ENCODE measurements at places on chromosomes 3 and 15.

DNA sequence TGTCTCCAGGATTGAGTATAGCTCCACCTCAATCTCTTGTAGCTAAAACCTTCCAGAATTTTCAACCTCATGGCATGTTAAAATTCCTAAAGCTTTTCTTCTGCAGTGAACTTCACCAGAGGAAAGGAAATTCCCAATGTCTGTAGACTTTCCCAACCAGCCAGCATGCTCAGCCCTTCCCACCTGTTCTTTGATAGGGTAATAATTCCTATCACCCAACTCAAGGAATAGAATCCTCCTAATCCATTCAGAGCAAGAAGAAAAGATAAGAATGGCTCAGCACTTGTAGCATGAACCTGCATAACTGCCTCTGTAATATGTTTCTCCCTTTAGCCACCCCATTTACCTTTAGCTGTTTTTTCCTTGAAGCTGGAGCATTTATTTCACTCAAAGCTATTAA, 301.8 kb upstream of the GADL1 start:
- no peak for DNase-seq

GRCh38 chr15:97691799-97692198, 268.7 kb upstream of the ARRDC4 start:
- no peak for DNase-seq

- DNase-seq: no peak
Measured at GRCh38 chr15:91593653-91594052, 259.9 kb upstream of the SLCO3A1 start.

DNA sequence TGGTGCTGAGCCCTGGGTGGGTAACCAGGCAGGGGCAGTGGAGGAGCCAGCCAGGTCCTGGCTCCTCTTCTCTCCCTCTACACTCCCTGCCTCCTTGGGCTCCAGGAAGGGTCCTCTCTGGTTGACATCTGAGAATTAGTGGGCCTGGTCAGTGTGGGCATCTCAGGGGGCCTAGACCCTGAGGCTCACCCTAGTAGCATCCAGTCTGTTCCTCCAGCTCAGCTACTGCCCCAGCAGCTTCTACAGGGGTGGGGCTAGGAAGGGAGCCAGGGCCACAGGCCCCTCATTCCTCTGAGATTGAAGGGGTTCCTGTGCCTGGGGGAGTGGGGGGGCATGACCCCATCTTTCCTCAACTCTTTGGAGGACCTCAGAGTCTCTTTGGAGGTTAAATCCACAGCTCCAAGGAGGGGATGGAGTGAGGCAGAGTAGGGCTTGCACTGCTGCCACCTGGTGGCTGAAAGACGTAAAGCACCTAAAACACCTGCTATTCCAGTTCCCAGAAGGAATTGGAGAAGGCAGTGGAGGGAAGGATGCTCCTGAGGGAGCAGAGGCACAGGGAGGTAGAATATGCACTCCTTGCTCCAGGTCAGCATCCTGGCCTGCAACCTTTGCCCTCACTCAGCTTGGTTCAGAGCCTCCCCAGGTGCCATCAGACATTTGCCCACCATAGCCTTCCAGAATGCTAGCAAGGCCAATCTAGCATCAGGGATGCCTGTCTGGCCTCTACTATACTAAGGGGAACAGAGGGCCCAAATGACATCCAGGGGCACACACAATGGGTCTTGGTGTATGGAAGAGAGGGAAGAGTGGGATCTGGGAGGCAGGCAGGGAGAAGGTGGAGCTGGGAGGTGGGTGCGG, 25.1 kb downstream of the C3orf18 start:
- no peak for DNase-seq

- DNase-seq: no peak
Measured at GRCh38 chr3:182855076-182855475, 61.8 kb downstream of the ATP11B start.

All from cortex of kidney (tissue), 1 donor.